Activated CD4-positive, alpha-beta T cell treated with anti-CD3 and anti-CD28 coated beads, Interleukin-2, amount 50 U/mL, for 24 hours (primary cell): ENCODE measurements at places on chromosomes 11 and 22.

- DNase-seq = no peak
These were observed 461.7 kb upstream of the TENM4 start for GRCh38 chr11:79902493-79902892.

GRCh38 chr11:64919627-64920026 lies 2.6 kb upstream of the ATG2A start:
- DNase-seq = no peak

DNA sequence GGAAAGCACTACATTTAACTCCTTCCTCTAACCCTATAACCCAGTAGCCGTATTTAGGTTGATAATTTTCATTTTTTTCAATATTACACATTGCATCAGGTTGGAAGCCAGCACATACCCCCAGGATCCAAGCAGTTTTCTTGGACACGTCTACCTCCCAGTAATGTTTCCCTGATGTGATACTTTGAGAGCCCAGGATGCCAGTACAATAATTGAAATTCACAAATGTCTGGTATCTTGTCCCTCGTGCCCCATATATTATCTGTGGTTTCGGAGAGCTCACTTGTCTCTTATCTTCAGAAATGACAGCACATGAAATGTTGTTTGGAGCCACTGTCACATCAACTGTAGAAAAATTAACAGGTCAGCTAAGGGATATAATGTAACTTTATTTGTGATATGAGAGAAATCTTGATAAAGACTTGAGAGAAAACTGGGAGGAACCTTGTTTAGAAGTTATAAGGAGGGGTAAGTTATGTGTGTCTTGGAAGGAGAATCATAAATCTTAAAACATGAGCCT lies 19.8 kb downstream of the TRIM5 start:
- no peak for DNase-seq

- no peak for DNase-seq
These were observed 2.6 kb upstream of the B3GNT6 start for GRCh38 chr11:77031599-77031998.

GRCh38 chr11:35647421-35648093 lies 15.0 kb upstream of the TRIM44 start:
- no peak for DNase-seq

- DNase-seq = no peak
These were observed 607 bp upstream of the ROBO4 start for GRCh38 chr11:124898263-124898680.

- no peak for DNase-seq
These were observed 154.2 kb downstream of the LDLRAD3 start for GRCh38 chr11:36098087-36098486.

DNA sequence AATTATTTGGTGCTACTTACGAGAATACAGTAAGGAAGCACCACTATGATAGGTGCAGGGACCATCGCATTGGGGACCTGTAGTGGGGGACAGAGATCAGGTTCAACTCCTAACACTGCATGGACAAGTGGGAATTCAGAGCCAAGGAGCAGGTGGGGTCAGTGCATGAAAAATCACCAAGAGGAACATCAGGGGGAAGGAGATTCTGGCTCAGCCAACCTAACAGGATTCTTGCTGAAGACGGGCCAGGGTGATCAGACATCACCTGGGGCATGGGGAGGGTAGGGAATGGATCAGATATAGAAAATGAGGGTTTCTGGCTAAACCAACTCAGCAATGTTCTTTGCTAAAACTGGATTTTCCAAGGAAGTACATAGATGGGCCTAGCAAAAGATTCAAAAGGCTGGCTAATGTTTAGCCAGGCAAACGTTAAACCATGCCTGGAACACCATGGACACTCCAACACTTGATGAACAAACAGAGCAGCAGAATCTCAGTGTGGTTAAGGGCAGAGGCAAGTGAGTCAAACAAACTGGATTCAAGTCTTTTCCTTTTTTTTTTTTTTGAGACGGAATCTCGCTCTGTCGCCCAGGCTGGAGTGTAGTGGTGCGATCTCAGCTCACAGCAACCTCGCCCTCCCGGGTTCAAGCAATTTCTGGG lies 70.0 kb downstream of the MICAL3 start:
- DNase-seq = no peak

GRCh38 chr22:23969071-23969470 lies 2.4 kb downstream of the DDTL start:
- no peak for DNase-seq

GRCh38 chr11:96567176-96567575 lies 177.4 kb downstream of the JRKL start:
- no peak for DNase-seq

DNA sequence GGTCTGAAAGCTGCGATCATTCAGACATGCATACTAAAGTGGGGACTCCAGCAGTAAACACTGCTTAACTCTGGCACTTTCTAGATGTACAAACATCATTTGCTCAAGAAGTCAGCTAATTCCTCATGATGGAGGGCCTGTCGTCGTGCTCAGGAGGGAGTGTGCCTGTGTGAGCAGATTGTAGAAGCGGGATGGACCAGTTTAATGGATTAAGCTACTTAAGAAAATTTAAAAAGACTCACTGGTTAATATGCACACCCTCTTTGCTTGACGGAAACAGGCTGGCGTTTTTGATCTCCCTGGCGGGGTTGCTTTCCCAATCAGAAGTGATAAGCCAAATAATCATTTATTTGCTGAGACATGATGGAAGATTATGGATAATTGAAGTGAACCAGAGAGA lies 79.0 kb downstream of the LDLRAD3 start:
- DNase-seq = no peak

DNA sequence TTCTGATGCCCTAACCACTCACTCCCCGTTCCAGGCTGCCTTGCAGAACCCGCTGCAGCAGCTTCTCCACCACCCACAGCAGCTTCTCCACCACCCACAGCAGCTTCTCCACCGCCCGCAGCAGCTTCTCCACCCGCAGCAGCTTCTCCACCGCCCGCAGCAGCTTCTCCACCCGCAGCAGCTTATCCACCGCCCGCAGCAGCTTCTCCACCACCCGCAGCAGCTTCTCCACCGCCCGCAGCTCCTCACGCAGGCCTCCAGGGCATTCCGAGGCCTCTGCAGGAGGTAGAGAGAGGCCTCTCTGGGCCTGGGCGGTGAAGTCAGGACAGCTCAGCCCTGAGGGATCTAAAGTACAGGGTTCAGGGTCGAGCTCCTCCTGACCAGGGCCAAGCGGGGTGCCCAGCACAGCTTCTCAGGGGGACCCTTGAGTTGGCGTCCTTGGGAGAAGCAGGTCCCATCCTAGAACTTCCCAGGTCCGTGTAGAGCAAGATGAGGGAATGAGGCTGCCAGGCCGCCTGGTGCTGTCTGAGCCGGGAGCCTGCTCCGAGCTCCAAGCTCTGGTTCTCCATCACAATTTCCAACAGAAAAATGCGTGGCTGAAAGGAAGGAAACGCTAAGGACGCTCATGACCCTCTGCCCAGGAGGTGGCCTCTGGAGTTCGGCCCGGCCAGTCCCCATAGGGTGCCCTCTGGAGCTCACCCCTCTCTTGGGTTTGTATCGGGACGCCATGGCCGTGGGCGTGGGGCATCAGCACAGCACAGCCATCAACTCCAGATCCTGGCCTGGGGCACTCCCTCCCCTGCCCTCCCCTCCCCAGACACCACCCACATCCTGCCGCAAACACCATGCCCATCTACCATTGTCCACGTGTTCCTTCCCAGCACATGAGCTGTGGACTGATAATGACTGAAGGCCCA lies 528.6 kb downstream of the BRD1 start:
- no peak for DNase-seq

DNA sequence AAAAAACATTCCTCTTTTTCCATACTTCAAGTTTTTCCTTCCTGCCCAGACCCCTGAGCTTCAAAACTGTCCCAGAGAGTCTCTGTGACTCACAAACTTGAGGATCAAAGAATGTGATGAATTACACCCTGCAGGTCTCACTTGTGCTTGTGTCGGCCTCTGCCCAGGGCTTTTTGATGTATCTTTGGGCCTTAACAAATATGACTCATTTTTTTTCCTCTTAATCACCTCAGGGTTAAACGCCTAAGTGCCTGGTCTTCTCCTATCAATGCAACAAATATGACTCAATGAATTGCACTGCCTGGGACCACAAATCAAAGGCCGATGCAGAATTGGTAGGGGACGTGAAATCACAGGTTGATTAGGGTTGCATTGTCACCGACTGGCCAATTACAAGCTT lies 267.7 kb downstream of the LARGE1 start:
- DNase-seq = no peak

- DNase-seq = no peak
These were observed 269.6 kb downstream of the MN1 start for GRCh38 chr22:27531782-27532530.

- no peak for DNase-seq
These were observed at the start of gene CDC42EP1 for GRCh38 chr22:37559901-37560607. Gene CDC42EP1, plus strand, starts transcription at chr22:37560480. Its CDS starts 5,870 bp downstream, at chr22:37566350.

- no peak for DNase-seq
These were observed 39.0 kb downstream of the UVRAG start for GRCh38 chr11:75853971-75854370.

GRCh38 chr11:65503949-65504673 lies 5.3 kb downstream of the MALAT1 start:
- no peak for DNase-seq

DNA sequence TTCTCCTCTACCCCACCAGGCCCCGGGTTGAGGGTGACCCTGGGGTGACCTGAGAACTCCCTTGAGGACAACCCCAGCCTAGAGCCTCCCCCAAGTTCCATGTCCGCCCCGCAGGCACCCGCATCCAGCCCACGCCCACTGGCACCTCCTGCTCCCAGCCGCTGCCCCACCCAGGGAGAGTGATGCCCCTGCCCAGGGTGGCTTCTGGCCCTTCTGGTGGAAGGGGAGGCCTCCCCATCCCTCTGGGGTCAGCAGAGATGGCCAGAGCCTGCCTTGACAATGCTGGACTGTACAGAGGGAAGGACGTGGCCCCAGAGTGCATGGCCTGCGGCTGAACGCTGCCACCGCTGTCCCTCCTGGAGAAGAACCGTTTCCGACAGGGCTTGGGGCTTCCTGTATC lies 1.1 kb upstream of the TH start:
- no peak for DNase-seq

DNA sequence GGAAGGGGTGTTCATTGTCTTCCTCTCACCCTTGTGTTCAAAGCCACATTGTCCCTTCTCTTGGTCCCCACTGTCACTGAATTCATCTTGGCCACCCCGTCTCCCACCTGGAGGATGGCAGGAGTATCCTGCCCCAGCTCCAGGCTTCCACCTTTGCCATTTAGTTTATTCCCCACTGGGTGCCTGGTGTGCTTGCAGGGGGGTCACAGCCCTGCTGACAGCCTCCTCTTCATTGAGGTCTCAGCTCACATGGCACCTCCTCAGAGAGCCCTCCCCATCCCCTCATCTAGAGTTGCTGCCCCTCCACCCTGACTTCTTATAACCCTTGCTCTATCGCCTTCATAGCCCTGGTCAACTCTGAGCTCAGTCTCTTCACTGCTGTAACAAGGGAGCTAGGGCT lies 36.6 kb downstream of the KIAA1671 start:
- DNase-seq = no peak

- DNase-seq = no peak
These were observed 3.6 kb downstream of the CD44 start for GRCh38 chr11:35142481-35143075.

GRCh38 chr22:47285981-47286380 lies 523.5 kb downstream of the TBC1D22A start:
- DNase-seq = no peak

- no peak for DNase-seq
These were observed 62.3 kb downstream of the BTG4 start for GRCh38 chr11:111449696-111450479.

GRCh38 chr11:130645164-130645842 lies 196.9 kb downstream of the ADAMTS15 start:
- DNase-seq = no peak

GRCh38 chr11:10455637-10456487 lies 798 bp downstream of the AMPD3 start:
- DNase-seq = peak; percentile 51

- no peak for DNase-seq
These were observed 28.4 kb upstream of the FADD start for GRCh38 chr11:70174547-70175235.

- DNase-seq = no peak
These were observed 15.8 kb downstream of the MYEOV start for GRCh38 chr11:69309631-69310280.

DNA sequence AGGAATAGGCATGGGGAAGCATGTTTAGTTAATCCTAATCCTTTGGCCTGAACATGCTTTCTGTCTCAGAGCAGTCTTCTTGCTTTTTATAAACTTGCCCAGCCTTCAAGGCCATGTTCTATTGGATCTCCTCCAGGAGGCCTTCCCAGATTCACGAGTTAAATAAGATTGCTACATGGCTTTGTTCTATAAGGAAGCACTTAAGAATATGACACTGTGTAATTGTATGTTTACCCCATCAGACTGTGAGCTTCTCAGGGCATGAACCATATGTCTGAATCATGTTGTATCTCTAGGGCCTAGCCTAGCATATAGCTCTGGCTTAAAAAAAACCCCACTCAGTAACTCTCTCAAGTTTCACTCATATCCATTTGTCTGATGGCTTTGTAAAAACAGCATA lies 26.4 kb upstream of the UCP3 start:
- no peak for DNase-seq

- DNase-seq = no peak
These were observed 2.5 kb upstream of the CD81 start for GRCh38 chr11:2374456-2375201.

DNA sequence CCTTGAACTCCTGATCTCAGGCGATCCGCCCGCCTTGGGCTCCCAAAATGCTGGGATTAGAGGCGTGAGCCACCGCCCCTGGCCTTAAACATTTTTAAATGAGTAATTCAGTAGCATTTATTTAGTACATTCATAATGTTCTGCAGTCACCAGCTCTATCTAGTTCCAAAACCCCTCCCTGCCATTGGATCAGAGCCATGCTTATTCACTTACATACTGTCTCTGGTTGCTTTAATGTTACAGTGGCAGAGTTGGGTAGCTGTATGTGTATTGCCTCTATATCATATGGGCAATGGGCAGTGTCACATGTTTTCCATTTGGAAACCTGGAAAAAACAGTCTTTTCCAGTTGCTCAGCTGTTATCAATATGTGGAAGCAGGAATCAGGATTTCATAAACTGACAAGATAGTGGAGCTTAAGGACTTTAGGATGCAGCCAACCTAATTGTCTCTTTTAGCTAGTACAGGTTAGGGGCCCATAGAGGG lies 10.5 kb downstream of the COA4 start:
- DNase-seq = no peak

- no peak for DNase-seq
These were observed 148.3 kb upstream of the RASSF10 start for GRCh38 chr11:12860827-12861226.

- no peak for DNase-seq
These were observed 84.0 kb upstream of the SHANK2 start for GRCh38 chr11:71336176-71336995.

DNA sequence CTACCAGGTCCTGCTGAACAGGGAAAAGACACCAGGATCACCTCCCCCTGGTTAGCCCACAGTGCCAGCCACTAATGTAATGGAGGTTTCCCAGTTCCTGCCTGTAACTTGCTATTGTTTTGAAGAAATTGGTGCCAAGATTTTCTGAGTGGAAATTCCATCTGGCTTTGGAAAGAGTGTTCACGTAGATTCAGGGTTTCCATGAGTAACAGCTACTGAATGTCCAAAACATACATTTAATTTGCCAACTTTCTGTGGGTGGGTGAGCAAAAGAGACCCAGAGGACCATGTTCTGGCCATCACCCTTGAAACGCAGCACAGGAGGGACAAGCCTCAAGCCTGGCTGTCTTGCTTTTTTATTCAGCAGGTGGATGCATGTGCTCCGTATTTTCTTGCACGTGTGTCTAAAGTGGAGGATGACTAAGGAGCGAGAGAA lies 8.8 kb upstream of the DKK3 start:
- DNase-seq = no peak

GRCh38 chr11:121214861-121215260 lies 77.7 kb upstream of the SC5D start:
- no peak for DNase-seq
